ENCODE measurements at places on chromosomes 13 and 19.

DNA sequence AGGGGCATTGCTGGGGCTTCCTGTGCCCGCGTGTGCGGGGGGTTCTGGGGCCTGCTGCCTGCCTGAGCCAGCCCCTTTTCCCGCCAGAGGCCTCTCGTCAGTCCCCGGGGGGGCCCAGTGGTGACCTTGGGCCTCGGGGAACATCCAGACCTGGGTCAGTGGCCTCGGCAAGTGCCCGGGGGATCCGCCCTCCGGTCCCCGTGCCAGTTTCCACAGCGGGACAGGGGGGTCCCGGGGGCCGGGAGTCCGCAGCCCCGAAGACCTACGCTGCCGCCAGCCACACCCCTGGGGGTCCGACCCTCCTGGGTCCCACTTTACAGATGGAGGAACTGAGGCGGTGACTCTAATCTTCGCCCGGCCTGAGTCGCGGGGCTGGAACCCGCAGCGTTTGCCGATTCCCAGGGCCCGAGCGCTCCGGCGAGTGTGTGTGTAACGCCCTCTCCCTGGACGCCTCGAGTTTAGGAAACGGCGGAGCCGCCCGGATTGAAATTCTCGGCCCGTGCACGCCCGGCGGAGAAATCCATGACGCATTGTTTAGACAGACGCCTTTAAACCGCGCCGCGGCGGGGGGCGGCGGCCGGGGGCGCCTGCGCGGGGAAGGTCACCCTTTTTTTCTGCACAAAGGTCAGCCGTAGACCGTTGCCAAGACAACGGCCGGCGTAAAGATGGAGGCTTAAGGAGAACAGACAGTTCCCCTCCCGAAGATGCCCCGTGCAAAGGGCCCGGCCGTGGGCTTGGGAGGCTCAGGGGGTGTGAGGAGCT is 39.3 kb downstream of the EFNA2 start:
- DNase-seq: no peak

- DNase-seq: no peak
Observed at GRCh38 chr13:32391101-32391619, 36.8 kb downstream of the N4BP2L1 start.

- no peak for DNase-seq
Observed at GRCh38 chr19:788983-789700, 8.1 kb upstream of the PTBP1 start.

- DNase-seq: no peak
Observed at GRCh38 chr19:55443045-55443823, at the start of gene SHISA7. TSS of gene SHISA7 (minus strand) at chr19:55443300. CDS start at chr19:55442863, 437 bp downstream.

- no peak for DNase-seq
Observed at GRCh38 chr19:17590866-17591265, 35.4 kb downstream of the COLGALT1 start.

GRCh38 chr19:38362076-38362945 is 12.1 kb upstream of the PSMD8 start:
- peak; percentile 56 for DNase-seq

- DNase-seq: no peak
Observed at GRCh38 chr13:35804901-35805300, 326.3 kb downstream of the DCLK1 start.

GRCh38 chr13:46683676-46684260 is 113.2 kb downstream of the ESD start:
- no peak for DNase-seq

DNA sequence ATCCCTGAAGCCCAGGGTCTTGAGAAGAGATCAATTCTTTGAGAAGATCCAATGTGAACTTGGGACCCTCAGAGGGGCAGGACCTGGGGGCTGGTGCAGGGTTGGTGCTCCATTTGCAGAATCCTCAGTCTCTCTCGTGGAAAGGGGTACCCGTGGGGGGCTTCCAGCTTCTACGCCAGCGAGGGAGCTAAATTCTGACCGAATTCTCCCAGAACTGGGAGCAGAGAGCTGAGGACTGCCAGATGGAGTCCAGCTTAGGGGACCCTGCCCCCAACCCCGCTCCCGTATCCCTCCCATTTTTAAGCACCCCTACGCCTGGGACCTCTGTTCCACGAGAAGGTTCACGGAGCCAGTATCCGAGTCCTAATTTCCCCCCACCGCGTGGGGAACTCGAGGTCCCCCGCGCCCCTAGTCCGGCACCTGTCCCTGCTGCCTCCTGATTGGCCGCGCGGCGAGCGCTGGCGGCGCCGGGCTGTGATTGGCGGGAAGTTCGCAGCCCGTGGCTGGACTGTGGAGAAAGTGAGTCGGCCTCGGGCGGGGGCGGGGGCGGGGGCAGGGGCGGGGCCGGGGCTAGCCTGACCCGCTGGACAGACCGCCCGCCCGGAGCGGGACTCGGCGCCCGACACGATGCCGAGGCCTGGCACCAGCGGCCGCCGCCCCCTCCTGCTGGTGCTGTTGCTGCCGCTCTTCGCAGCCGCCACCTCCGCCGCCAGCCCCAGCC is 4.4 kb upstream of the LTBP4 start:
- no peak for DNase-seq

- DNase-seq: no peak
Observed at GRCh38 chr19:24055548-24055947, 31.4 kb upstream of the ZNF254 start.

- DNase-seq: no peak
Observed at GRCh38 chr19:7550987-7551761, 15.7 kb downstream of the PNPLA6 start.

DNA sequence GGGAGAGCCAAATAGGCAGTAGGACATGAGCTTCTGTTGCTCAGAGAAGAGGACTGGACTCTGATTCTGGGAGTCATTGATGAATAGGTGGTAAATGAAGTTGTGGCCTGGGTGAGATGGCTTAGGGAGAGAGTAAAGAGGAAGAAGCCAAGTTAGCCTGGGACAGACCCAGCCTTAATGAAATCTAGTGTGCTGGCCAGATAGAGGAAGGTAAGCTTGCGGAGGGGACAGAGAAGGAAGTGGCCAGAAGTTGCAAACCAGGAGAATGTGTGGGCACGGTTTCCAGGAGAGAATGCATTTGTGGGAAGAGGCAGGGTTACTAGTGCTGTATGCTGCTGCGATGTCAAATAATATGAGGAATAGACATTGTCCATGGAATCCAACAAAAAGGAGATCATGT is 83.3 kb upstream of the OLFM4 start:
- DNase-seq: no peak

DNA sequence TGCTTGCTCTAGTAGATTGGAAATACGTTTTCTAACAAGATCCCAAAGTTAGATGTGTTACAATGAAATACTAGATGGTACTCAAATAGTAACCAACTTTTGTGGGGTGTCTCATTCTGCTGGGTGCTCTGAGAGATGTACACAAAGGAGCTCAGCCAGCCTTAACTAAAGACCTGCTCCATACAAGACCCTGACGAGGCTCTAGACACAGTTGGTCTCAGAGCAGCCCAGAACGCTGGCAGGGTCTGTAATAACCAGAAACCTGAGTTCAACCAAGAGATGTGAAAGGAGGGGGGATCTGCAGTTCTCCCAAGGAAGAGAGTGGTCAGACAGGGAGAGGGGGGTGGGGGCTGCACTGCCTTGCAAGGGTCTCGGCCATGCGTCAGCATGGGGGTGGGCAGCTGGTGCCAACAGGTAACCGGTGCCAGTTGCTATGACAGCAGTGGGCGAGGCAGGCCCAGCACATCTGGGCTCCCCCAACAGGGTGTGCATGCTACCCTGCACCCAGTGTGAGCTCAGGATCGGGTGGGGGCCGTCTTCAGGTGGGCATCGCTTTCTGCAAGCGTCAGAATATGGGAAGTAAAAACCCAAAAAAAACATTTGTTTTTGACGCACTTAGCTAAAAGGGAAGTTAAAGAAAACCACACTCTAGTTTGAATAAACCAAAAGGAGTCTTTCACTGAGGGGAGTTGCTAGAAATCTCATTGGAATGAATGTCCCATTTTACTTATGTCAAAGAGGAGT is 68.0 kb upstream of the GPR183 start:
- no peak for DNase-seq

DNA sequence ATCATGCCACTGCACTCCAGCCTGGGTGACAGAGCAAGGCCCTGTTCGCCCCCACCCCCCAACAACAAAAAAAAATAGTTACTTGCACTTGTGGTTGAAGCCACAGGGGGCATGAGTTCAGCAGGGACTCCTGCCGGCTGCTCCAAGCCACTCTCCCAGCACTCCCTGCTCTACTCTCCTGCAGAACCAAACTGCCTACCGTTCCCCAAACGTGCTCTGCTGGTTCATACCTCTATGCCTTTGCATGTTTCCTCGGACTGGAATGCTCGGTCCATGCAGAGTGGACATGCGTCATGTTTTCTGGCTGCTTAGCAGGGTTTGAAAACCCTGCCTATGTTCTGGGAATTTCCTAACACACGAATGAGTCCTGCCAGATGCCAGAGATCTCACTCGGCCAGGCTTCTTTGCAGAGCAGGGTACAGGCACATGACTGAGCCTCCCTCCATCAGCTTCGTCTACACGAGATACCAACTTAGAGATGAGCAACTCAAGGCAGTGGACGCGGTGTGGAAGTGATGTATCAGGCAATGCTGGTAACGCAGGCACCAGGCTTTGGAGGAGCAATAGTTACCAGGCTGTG is 8.5 kb upstream of the SLC25A15 start:
- DNase-seq: no peak

- no peak for DNase-seq
Observed at GRCh38 chr19:16419669-16420335, 52.0 kb downstream of the EPS15L1 start.

GRCh38 chr19:6737873-6738786 is 750 bp upstream of the GPR108 start:
- DNase-seq: peak; percentile 65

GRCh38 chr13:102645701-102646100 is 48.9 kb downstream of the TPP2 start:
- no peak for DNase-seq

DNA sequence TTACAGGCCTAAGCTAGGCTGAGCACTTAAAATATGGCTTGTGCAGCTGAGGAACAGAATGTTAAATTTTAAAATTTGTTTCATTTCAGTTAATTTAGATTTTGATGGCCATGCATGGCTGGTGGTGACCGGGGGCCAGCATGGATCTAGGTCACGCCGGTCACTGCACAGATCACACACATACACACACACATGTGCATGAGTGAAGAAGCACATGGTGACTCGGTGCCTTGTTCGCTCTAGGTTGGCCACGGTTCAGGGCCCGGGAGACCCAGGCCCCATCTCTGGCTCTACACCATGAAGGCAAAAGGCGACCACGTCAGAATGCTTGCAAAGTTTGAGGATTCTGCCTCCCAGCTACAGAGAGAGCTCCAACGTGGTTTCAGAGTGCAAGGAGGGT is 28.0 kb downstream of the ZFR2 start:
- no peak for DNase-seq

- DNase-seq: no peak
Observed at GRCh38 chr19:10686661-10687517, 14.3 kb upstream of the QTRT1 start.

- no peak for DNase-seq
Observed at GRCh38 chr19:46513461-46514236, 18.0 kb upstream of the PNMA8B start.

DNA sequence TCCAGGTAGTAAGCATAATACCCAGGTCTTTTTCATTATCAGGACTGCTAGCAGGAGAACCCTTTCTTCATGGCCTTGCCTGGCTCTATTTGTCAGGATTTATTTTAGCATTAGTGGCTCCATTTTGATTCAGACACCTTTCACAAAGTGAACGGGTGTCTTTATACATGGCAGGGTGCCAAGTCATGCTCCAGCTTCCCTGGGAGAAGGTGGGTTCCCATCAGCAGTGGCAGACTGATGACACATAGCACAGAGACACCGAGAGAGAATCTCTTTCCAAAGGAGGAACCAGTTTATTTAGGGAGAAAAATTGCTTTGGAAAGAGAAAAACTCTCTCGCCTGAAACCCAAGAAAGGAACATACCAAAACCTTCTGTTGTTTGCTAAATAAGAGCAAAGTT is 135.3 kb upstream of the TMTC4 start:
- no peak for DNase-seq

DNA sequence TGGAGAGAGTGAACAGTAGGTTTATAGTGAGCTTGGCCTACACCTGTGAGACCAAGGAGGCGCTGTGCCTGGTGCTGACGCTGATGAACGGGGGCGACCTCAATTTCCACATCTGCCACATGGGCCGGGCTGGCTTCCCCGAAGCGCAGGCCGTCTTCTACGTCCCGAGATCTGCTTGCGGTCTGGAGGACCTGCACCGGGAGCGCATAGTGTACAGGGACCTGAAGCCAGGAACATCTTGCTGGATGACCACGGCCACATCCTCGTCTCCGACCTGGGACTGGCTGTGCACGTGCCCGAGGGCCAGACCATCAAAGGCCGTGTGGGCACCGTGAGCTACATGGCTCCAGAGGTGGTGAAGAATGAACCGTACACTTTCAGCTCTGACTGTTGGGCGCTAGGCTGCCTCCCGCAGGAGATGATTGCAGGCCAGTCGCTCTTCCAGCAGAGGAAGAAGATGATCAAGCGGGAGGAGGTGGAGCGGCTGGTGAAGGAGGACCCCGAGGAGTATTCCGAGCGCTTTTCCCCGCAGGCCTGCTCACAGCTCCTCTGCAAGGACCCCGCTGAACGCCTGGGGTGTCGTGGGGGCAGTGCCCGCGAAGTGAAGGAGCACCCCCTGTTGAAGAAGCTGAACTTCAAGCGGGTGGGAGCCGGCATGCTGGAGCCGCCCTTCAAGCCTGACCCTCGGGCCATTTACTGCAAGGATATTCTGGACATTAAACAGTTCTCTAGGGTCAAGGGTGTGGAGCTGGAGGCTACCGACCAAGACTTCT is 139.0 kb downstream of the ZDHHC20 start:
- no peak for DNase-seq

DNA sequence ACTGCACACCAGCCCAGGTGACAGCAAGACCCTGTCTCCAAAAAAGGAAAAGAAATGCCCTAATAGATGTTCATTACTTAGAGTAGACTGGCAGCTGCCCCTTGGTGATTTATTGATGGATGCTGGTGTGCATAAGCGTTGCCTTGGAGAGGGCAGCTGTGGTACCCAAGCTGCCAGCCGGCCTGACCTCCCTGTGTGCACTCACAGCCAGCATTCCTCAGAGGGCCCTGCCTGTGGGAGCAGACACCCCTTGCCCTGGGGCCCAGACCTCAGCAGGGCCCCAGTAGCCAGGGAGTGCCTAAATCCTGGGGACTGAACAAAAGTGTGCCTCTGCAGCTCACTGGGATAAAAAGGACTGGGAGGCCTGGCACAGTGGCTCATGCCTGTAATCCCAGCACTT is 7.8 kb upstream of the ACTN4 start:
- no peak for DNase-seq

GRCh38 chr19:50897191-50897607 is 14.0 kb downstream of the KLK4 start:
- no peak for DNase-seq

Measured in NCI-H1436 treated with DMSO at 0.1 percent for 48 hours (cell line).